Activated T-helper 1 cell treated with anti-CD3 and anti-CD28 coated beads, Interleukin-12 subunit alpha, Interleukin-12 subunit beta, Interleukin-2, Interleukin-4 antibody, amounts not matched to agents 30 ng/mL and 10 ng/mL and 1 ng/mL, durations not matched to agents 14 hours and 24 hours and 36 hours (primary cell): ENCODE measurements at places on chromosomes 11 and 22.

DNA sequence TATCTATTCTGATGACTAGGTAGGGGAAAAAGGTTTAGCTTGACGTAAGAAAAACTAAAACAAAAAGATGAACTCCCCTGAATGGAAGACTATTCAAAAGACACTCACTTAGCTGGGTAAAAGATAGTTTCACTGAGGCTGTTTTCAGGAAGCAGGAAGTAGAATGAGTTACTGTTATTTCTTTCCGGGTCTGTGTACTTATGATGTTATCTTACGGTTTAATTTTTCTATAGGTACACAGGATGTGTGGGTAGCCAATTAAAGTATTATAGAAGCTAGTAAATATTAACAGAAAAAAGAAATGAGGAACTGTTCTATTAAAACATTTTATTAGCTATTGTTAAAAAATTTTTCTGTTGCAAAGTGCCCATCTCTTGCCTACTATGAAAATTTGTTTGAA, 45.8 kb upstream of the MMP7 start:
- H3K4me3 ChIP-seq = no peak overlapping the region
- no peak overlapping the region for H3K27ac ChIP-seq
- H3K36me3 ChIP-seq = peaks cover 4% of the 10 kb centered on the region
- peaks cover 43% of the 10 kb centered on the region for H3K4me1 ChIP-seq
- H3K27me3 ChIP-seq = no peaks in the 10 kb centered on the region
- DNase-seq = no peak

DNA sequence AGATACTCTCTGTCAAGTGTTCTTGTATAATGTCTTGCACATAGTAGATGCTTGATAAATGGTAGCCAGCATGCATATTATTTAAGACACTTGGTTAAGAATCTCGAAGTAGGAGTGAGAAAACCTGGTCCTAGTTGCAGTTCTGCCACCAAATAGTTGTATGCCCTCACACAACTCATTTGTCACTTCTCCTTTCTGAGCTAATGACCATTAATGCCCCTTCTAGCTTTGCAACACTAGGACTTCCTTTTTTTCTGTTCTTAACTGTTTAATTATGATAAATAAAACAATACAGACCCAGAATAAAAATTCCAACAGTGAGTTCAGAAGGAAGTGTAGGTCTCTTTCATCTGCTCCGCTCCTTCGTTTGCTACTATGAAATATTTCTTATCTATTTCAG, 453.6 kb downstream of the TMEM135 start:
- H3K4me3 ChIP-seq = no peak overlapping the region
- no peaks in the 10 kb centered on the region for H3K36me3 ChIP-seq
- H3K4me1 ChIP-seq = no peaks in the 10 kb centered on the region
- no peak for DNase-seq
- H3K27me3 ChIP-seq = no peaks in the 10 kb centered on the region

- peak overlapping the region; percentile 92 for H3K4me3 ChIP-seq
- H3K27ac ChIP-seq = peak overlapping the region; percentile 70
- no peak for DNase-seq
- H3K36me3 ChIP-seq = peaks cover 3% of the 10 kb centered on the region
- peaks cover 15% of the 10 kb centered on the region for H3K4me1 ChIP-seq
These were observed 1.5 kb downstream of the SERPINH1 start for GRCh38 chr11:75563501-75563977.

GRCh38 chr11:128316541-128317227, 270.7 kb downstream of the ETS1 start:
- H3K27ac ChIP-seq = peak overlapping the region; percentile 69
- DNase-seq = no peak
- H3K4me1 ChIP-seq = peaks cover 61% of the 10 kb centered on the region
- peak overlapping the region; percentile 20 for H3K4me3 ChIP-seq
- H3K27me3 ChIP-seq = no peaks in the 10 kb centered on the region

DNA sequence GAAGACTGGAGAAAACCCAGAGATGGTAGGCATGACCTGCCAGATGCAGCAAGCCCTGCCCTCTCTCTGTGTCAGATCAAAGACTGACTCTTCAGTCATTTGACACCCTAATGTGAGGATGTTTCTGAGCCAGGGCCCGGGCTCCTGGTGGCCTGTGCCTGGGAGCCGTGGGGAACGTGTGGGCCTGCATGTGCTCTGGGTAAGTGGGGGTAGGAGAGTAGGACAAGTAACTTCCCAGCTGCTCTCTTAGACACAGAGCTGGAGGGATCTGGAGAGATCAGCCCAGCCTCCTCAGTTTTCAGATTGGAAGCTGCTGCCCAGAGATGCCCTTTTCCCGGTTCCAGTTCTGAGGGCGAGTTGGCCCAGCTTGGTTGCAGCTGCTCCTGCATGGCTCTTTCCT, 110.8 kb downstream of the TEAD1 start:
- H3K4me3 ChIP-seq = no peak overlapping the region
- no peak overlapping the region for H3K27ac ChIP-seq
- H3K36me3 ChIP-seq = no peaks in the 10 kb centered on the region
- H3K27me3 ChIP-seq = peaks cover 15% of the 10 kb centered on the region
- no peak for DNase-seq
- no peaks in the 10 kb centered on the region for H3K4me1 ChIP-seq

- H3K27me3 ChIP-seq = no peaks in the 10 kb centered on the region
- DNase-seq = no peak
- H3K4me3 ChIP-seq = peak overlapping the region; percentile 56
- H3K36me3 ChIP-seq = peaks cover 26% of the 10 kb centered on the region
These were observed 80.8 kb downstream of the SGSM3 start for GRCh38 chr22:40451210-40451609.

GRCh38 chr22:28183078-28183860, 264.2 kb upstream of the PITPNB start:
- no peaks in the 10 kb centered on the region for H3K36me3 ChIP-seq
- no peak overlapping the region for H3K4me3 ChIP-seq
- H3K4me1 ChIP-seq = no peaks in the 10 kb centered on the region
- H3K27ac ChIP-seq = no peak overlapping the region

DNA sequence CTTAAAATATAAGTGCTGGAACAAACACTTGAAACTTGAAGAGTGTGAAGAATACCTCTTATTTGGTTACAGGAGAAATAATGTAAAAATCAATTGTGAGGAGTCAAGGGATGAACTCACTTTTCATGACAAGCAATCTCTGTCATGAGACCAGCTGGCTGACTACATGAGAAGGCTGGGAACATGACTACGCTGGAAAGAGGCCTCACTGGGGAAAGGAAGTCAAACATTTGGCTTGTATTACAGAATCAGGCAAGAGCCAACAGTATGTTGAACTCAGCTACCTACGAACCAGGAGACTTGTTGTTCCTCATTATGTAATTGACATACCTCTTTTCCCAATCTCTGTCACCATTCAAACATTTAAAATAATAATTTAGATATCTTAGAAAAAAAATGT, 14.4 kb downstream of the DCDC1 start:
- no peaks in the 10 kb centered on the region for H3K4me1 ChIP-seq
- H3K36me3 ChIP-seq = no peaks in the 10 kb centered on the region
- no peak overlapping the region for H3K27ac ChIP-seq
- H3K4me3 ChIP-seq = no peak overlapping the region
- DNase-seq = no peak

- H3K4me3 ChIP-seq = no peak overlapping the region
- H3K4me1 ChIP-seq = no peaks in the 10 kb centered on the region
- DNase-seq = no peak
- peaks cover 3% of the 10 kb centered on the region for H3K27me3 ChIP-seq
These were observed 86.6 kb downstream of the EHF start for GRCh38 chr11:34707462-34707840.

DNA sequence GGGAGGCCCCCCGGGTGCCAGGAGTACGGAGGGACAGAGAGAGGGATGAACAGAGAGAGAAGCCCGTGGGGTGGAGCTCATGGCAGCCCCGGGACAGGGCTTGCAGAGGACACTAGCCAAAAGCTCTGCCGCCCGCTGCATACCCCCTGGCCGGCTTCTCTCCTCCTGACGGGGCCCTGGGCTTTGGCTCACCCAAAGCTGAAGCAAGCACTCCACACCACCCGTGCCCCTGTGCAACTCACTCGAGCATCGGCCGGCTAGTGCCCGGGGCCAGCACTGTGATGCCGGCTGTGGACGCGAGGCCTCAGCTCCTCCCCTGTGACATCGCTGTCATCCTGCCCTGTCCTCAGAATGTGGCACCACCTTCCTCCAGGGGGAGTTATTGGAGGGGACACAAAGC, 429.6 kb downstream of the BRD1 start:
- DNase-seq = no peak
- H3K36me3 ChIP-seq = no peaks in the 10 kb centered on the region
- no peaks in the 10 kb centered on the region for H3K27me3 ChIP-seq
- H3K4me1 ChIP-seq = no peaks in the 10 kb centered on the region
- H3K4me3 ChIP-seq = no peak overlapping the region

- no peaks in the 10 kb centered on the region for H3K27me3 ChIP-seq
- H3K27ac ChIP-seq = peak overlapping the region; percentile 63
- no peak for DNase-seq
- peaks cover 59% of the 10 kb centered on the region for H3K4me1 ChIP-seq
These were observed 19.6 kb downstream of the NF2 start for GRCh38 chr22:29623059-29623458.

DNA sequence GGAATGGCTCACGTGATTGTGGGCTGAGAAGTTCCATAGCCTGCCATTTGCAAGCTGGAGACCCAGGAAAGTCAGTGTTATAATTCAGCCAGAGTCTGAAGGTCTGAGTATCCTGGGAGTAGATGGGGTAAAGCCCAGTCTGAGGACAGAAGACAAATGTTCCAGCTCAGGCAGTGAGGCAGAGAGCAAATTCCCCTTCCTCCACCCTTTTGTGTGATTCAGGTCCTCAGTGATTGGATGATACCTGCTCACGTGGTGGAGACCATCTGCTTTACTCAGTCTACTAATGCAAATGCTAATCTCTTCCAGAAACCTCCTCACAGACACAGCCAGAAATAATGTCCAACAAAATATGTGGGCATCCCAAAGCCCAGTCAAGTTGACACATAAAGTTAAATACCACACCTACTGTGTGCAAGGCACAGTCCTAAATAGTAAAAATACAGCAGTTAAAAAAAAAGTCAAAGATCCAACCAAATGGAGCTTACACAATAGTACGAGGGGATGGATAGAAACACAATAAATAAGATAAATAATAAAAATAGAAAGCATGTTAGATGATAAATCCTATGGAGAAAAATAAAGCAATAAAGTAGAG, 13.2 kb upstream of the APOL6 start:
- DNase-seq = no peak
- H3K27me3 ChIP-seq = peaks cover 4% of the 10 kb centered on the region
- H3K36me3 ChIP-seq = peaks cover under 1% of the 10 kb centered on the region
- H3K27ac ChIP-seq = no peak overlapping the region
- H3K4me1 ChIP-seq = peaks cover 36% of the 10 kb centered on the region
- H3K4me3 ChIP-seq = no peak overlapping the region

DNA sequence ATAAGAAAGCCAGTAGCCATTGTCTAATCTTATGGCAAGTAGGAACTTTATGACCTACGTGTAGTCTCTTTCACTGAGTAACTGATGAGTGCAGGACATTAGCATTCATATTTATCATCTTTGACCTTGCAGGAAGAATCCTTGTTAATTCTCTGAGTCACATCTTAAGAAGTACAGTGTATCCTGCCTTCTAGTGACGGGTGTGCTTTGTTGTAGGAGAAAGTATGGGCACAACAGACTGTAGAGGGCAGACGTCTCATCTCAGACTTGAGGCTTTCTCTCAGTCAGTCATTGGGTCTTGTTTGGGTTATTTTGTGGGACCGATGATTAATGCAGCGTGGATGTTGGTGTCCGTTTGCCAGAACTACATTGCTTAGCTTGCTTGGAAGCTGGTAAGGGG, 6.8 kb downstream of the RNF214 start:
- H3K4me3 ChIP-seq = no peak overlapping the region
- peaks cover 2% of the 10 kb centered on the region for H3K4me1 ChIP-seq
- H3K36me3 ChIP-seq = peaks cover 17% of the 10 kb centered on the region
- no peaks in the 10 kb centered on the region for H3K27me3 ChIP-seq
- DNase-seq = no peak
- H3K27ac ChIP-seq = no peak overlapping the region

DNA sequence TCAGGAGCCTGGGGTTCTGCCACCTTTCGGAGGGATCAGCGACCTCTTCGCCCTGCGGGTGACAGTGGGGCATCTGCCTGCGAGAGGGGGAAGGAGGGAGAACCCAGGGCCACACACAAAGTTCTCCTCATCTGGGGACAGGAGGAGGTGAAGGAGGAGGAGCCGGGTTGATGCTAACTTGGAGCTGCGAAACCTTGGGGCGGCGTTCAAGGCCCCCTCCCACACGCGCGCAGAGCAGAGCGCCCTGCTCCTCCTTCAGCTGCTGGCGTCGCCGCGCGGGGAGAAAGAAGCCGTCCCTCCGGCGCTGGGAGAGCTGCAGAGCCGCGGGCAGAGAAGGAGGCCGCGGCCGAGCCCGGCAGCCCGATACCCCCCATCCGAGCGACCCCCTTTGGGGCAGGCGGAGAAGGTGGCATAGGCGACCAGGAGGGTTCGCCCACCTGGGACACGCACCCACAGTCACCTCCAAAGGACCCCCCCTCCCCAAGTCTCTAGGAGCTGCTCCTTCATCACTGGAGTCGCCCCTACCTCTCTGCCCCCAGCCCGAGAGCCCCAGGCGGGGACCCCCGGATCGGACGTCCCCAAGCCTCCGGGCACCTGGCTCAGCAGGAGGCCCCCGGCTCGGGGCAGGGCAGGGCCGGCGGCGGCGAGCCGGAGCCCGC, at the start of gene RASD2:
Gene RASD2, plus strand, starts transcription at position 237 of the 659 bp plus-strand sequence. CDS start 5,979 bp downstream, outside the sequence.
- no peak within 1 kb of the TSS for H3K27ac ChIP-seq
- no peaks in the 10 kb centered on the region for H3K36me3 ChIP-seq
- H3K4me3 ChIP-seq = peak within 1 kb of the TSS; percentile 66
- no peaks in the 10 kb centered on the region for H3K4me1 ChIP-seq
- peak; percentile 12 for DNase-seq
